SK-MEL-5 (cell line): ENCODE measurements at places on chromosomes 5 and 9.

- no peak for DNase-seq
These were observed 126.4 kb upstream of the RAI14 start for GRCh38 chr5:34529581-34530331.

DNA sequence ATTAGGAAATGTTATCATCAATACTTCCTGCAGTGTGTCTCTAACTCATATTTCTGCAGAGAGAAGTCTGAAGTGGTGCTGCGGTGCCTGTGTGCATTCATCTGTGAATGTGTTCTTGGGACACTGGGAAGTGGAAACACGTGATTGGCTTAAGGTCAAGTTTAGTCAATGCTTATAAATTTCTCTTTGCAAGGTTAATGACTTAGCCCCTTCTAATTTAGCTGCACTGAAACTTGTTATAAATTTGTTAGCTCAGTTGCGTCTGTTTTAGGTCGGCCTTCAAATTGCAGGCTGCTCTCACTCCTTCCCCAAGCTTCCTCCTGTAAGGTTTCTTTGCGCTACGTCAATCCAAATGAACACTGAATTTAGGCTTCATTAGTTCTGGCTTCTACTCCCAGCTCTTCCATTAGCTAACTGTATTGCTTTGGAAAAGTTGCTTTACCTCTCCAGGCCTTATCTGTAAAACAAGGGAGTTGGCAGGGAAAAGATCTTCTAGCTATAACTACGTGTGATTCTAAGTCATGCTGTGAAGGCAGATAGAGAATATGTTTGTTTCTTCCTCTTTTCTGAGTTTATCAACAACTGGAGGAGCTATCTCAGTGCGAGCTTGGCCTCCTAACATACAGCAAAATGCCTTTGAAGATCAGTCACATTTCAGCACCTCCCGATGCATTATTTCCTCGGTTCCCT lies 341.8 kb downstream of the NFIB start:
- no peak for DNase-seq

DNA sequence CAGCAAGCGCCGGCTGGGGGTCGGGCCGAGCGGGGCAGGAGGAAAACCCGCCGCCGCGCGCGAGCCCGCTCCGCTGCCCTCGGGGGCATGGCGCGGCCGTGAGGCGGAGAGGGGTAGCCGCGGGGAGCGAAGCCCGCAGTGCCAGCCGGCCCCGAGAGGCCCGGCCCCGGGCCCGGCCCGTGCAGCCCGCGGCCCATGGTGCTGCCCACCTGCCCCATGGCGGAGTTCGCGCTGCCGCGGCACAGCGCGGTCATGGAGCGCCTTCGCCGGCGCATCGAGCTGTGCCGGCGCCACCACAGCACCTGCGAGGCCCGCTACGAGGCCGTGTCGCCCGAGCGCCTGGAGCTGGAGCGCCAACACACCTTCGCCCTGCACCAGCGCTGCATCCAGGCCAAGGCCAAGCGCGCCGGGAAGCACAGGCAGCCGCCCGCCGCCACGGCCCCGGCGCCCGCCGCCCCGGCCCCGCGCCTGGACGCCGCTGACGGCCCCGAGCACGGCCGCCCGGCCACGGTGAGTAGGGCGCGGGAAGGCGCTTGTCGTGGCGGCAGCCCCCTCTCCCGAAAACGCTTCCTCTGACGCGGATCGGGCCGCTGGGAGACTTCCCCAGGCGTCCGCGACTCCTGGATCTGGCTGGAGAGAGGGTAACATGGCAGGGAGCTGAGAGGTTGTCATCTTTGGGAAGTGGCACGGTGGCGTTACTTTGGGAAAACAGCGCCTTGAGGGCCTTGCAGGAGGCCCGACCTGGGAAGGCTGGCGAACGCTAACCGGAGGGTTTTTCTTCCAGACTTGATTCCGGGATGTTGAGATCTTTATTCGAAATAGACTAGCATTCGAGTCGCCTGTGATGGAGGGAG lies 523 bp downstream of the MAML1 start:
- DNase-seq, result peak; percentile 17

DNA sequence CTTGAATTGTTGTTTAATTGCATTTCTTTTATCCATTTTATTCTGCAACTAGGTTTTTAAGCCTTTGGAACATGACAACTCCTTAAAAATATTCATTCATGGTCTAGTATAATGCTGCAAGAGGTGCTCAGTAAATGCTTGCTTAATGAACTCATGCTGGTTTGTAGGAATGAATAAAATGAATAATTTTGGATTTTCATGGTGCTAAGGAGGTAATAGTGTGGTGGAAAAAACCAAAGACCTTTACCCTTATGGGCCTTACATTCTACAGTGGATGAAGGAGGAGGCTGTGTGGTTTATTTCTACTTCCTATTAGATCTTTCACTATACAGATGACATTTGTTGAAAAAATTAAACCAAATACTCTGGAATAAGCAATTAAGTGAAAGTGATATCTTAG lies 43.4 kb downstream of the LRRTM2 start:
- DNase-seq, result no peak

GRCh38 chr5:116451066-116451465 lies 123.6 kb downstream of the SEMA6A start:
- no peak for DNase-seq

GRCh38 chr5:107472620-107473064 lies 198.1 kb downstream of the EFNA5 start:
- DNase-seq, result no peak

DNA sequence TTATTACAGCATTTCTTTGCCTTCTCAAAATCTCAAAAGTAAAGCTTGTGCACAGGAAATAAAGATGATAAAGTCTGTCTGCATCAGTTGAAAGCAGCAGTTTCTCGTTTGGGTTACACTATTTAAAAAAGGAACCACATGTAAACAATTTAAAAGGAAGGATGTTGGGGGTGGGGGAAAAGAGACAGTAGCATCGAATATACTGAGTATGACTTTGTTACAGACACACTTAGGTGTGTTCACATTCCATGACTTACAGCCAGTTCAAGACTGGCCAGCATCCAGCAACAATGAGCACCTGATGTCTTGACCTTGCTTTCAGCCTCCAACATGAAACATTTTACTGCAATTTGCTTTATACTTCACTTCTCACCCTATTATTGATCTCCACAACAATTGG lies 8.7 kb downstream of the GAPT start:
- no peak for DNase-seq

GRCh38 chr5:151250346-151251000 lies 2.5 kb upstream of the GM2A start:
- DNase-seq, result no peak

DNA sequence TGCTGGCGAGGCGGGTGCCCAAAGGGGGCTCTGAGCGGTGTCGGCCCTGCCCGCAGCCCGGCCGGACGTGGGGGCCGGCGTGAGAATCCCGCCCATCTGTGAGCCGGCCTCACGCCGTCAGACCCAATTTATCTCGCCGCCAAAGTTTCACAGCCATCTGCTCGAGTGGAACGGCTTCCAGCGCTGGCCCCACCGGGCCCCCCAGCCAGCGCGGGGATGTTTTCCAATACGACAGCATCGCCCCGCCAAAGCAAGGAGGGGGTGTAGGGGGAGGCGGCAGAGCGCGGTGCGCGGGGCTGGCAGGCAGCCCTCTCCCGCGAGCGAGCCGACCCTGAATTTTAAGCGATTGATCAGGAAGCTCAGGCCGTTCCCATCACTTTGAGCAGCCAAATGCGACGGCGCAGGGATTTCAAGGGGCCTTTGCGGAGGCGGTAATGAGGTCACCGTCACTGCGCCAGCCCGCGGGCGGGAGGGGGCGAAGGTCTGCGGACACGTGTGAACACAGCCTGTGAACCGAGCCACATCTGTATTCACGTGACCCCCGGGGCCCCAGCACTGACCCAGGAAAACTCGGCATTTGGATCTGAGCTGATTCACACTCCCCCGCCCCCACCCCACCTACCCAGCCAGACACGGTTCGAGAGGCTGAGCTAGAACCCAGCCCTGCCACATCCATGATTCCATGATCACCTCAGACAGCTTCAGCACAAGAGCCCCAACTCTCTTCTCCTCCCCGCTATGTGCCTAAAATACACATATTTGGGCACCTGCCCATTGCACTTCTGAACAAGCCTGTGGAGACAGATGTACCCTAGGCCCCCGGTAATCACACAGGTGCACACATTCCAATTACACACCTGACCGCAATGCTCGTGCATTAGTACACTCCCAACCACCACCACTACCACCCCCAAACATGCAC lies 47.8 kb upstream of the PSD2 start:
- DNase-seq, result no peak

GRCh38 chr9:70111042-70111602 lies 67.5 kb downstream of the MAMDC2 start:
- peak; percentile 80 for DNase-seq

DNA sequence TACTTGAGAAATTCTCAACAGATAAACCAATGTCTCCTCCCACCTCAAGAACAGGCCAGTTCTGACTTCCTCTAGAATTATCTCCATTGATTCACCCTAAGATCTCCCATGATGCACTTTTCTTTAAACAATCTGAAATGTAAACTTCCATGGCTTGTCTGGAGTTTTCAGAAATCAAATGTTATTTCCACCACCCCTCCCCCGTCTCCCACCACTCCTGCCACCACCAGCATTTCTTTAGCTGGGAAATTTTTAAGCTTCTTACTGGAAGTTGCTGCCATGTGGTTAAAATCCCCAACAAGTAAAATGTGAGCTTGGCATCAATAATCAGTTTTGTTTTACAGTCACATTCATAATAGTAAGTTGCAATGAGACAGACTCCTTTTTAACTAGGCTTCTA lies 32.8 kb upstream of the BASP1 start:
- no peak for DNase-seq

GRCh38 chr5:82560561-82560960 lies 282.4 kb upstream of the RPS23 start:
- DNase-seq, result no peak

- DNase-seq, result no peak
These were observed 216.6 kb downstream of the SGCD start for GRCh38 chr5:156543348-156544145.

- peak; percentile 70 for DNase-seq
These were observed 31.7 kb downstream of the MRPL22 start for GRCh38 chr5:154972476-154973080.

- no peak for DNase-seq
These were observed 153.3 kb upstream of the SLC44A1 start for GRCh38 chr9:105091004-105091640.
